ENCODE measurements at places on chromosomes 16 and 17. TPM values are rescaled to one million over a fixed set of nuclear protein-coding genes. Genes with fewer than 3 reads are reported as not detected.

The HOXB5 gene
- not detected for total RNA-seq

The MEFV gene
- total RNA-seq: 6.7 TPM

The SLC22A31 gene
- 0.72 TPM for total RNA-seq

The TMC8 gene
- total RNA-seq: not detected

The PRR35 gene
- total RNA-seq: not detected

The GPR139 gene
- not detected for total RNA-seq

The PIK3R6 gene
- 0.48 TPM for total RNA-seq

The TBC1D3E gene
- total RNA-seq: not detected

The RNF112 gene
- total RNA-seq: 20.5 TPM

The NKD1 gene
- total RNA-seq: 7.9 TPM

The SNX20 gene
- 1.2 TPM for total RNA-seq

The GNG13 gene
- total RNA-seq: not detected

The HBA2 gene
- 7,657 TPM for total RNA-seq

The ACSM2B gene
- total RNA-seq: 4.6 TPM

The KRTAP3-1 gene
- total RNA-seq: not detected

The SLC38A8 gene
- not detected for total RNA-seq

The TMIGD1 gene
- total RNA-seq: not detected

The MT1G gene
- total RNA-seq: not detected

The MMP15 gene
- 1.7 TPM for total RNA-seq

The ATAD5 gene
- 5.8 TPM for total RNA-seq

The CHTF18 gene
- total RNA-seq: 7.7 TPM

The PPP1R27 gene
- total RNA-seq: 4.1 TPM

The JPH3 gene
- total RNA-seq: 3.1 TPM

The IL21R gene
- total RNA-seq: 0.72 TPM

The SMIM5 gene
- 8.7 TPM for total RNA-seq

The GGT6 gene
- total RNA-seq: 1.4 TPM

The CCL5 gene
- not detected for total RNA-seq

The NOTUM gene
- not detected for total RNA-seq

The BEAN1 gene
- 22.1 TPM for total RNA-seq

The HOXB8 gene
- total RNA-seq: not detected

The OR3A3 gene
- total RNA-seq: 5.3 TPM

The TMC5 gene
- total RNA-seq: 0.96 TPM
